ENCODE measurements at places on chromosomes 4 and X. TPM values are rescaled to one million over a fixed set of nuclear protein-coding genes. Genes with fewer than 3 reads are reported as not detected.

- no peaks in the 10 kb centered on the region for H3K27me3 ChIP-seq
- no peak for DNase-seq
- no peak overlapping the region for H3K27ac ChIP-seq
- H3K36me3 ChIP-seq: no peaks in the 10 kb centered on the region
These were observed 324.1 kb upstream of the FAM47C start for GRCh38 chrX:36684053-36684452.

- no peak overlapping the region for H3K27ac ChIP-seq
- H3K36me3 ChIP-seq: no peaks in the 10 kb centered on the region
- no peak for DNase-seq
These were observed 83.4 kb upstream of the KLHL13 start for GRCh38 chrX:118199997-118200396.

SMARCA1 gene
- 43.9 TPM for polyA plus RNA-seq

NDP gene
- polyA plus RNA-seq: 0.54 TPM

CSN1S1 gene
- not detected for polyA plus RNA-seq

DNA sequence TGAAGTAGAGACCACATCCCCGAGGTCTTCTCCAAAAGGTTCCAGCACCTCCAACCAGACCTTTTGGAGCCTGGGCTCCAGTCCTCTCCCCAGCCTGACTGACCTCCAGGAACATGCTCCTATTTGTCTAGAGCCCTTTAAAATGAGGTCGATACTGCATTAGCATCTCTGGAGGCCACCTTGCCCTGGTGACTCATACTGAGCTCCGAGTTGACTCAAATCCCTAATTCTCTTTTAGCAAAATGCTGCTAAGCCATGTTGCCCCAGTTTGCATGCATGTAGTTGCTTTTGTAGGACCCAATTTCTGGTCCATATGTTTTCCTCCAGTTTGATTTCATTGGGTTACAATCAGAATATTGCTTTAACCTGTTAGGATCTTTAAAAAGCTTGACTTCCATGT is 43.5 kb upstream of the CITED1 start:
- peaks cover 10% of the 10 kb centered on the region for H3K36me3 ChIP-seq
- H3K4me3 ChIP-seq: no peak overlapping the region
- no peak for DNase-seq
- no peak overlapping the region for H3K27ac ChIP-seq
- H3K4me1 ChIP-seq: no peaks in the 10 kb centered on the region

- H3K36me3 ChIP-seq: no peaks in the 10 kb centered on the region
- H3K27me3 ChIP-seq: no peaks in the 10 kb centered on the region
- H3K4me3 ChIP-seq: no peak overlapping the region
- no peak overlapping the region for H3K27ac ChIP-seq
- H3K4me1 ChIP-seq: no peaks in the 10 kb centered on the region
These were observed 644.5 kb upstream of the ATOH1 start for GRCh38 chr4:93184053-93184452.

DNA sequence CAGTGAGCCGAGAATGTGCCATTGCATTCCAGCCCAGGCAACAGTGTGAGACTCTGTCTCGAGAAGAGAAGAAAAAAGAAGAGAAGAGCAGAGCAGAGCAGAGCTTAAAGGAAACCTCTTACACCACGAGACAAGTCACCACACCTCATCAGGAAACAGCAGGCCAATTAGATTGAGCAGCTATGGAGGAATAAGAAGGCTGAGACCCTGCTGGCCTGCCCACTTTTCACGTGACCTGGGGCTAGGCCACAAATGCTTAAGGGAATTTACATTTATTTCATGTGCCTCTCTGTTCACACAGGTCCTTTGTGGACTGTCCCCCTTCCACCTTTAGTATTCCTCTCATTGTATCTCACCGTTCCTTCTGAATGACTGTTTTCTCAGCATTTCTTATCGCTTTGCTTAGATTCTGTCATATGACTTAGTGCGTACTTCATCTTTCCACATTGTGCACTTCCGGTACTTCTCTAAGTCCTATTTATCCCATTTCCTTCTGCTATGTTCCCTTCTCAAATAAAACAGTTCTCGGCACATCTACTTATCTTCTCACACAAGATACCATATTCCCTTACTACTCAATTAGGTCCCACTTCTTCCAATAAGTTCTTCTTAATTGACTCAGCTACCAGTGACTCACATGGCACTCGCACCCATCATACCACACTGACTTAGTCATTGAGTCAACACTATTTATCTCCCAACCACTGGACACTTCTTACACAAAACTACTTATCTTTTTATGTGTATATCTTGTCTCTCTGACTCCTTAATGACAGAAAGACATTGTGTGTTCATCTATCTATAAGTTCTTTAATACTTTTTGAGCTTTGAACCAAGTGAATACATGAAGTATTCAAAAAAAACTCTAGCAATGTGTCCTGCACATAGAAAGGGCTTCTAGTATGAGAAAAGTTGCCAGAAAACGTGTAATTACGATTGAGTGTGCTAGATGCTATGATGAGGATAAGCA is 11.0 kb downstream of the CUL4B start:
- H3K4me3 ChIP-seq: no peak overlapping the region
- no peaks in the 10 kb centered on the region for H3K4me1 ChIP-seq
- peak; percentile 61 for DNase-seq

XPNPEP2 gene
- 353 TPM for polyA plus RNA-seq

- no peaks in the 10 kb centered on the region for H3K27me3 ChIP-seq
- H3K27ac ChIP-seq: no peak overlapping the region
- no peaks in the 10 kb centered on the region for H3K4me1 ChIP-seq
- no peak overlapping the region for H3K4me3 ChIP-seq
- peaks cover 2% of the 10 kb centered on the region for H3K36me3 ChIP-seq
- no peak for DNase-seq
These were observed 85.2 kb upstream of the GPR34 start for GRCh38 chrX:41603596-41603995.

DNA sequence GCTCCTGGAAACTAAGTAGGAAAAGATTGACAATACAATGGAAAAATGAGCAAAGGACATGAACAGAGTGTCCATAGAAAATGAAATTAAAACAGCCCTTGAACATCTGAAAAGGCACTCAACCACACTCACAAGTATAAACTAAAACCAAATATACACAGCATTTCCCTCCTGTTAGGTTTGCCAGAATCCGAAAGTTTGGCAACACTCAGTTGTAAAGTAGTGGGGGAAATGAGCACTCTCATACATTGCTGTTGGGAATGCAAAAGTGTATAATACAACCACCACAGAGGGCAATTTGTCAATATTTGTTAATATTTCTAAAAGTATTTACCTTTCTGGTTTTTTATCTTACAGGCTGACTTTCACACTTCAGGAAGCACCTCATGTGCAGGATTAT is 84.2 kb upstream of the TMEM164 start:
- DNase-seq: no peak
- no peaks in the 10 kb centered on the region for H3K4me1 ChIP-seq
- no peak overlapping the region for H3K4me3 ChIP-seq
- H3K36me3 ChIP-seq: no peaks in the 10 kb centered on the region

PWWP3B gene
- 18.1 TPM for polyA plus RNA-seq

- peaks cover 25% of the 10 kb centered on the region for H3K36me3 ChIP-seq
- H3K4me1 ChIP-seq: no peaks in the 10 kb centered on the region
- no peak overlapping the region for H3K4me3 ChIP-seq
- DNase-seq: no peak
These were observed 85.4 kb downstream of the PHKA2 start for GRCh38 chrX:18898492-18898891.

DNA sequence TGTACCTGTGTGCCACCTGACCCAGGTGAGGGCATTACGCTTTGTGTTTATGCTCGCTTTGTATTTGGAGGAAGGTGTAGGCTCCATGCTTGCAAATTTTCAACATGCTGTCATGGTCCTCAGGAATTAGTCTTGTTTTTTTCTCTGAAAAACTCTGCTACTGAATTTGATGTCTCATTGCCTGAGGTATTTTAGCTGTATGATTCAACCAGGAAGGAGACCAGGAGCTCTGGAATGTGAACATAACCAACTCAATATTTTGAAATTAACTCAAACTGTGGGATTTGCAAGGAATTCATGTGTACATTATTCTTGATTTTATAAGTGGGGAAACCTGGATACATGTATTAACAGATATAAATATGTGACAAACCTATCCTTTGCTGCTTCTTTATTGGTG is 134.1 kb downstream of the SLC4A4 start:
- DNase-seq: no peak
- peaks cover 3% of the 10 kb centered on the region for H3K36me3 ChIP-seq
- H3K27ac ChIP-seq: no peak overlapping the region
- H3K4me1 ChIP-seq: no peaks in the 10 kb centered on the region
- no peaks in the 10 kb centered on the region for H3K27me3 ChIP-seq

SLC6A14 gene
- 1.1 TPM for polyA plus RNA-seq

EDNRA gene
- 15.0 TPM for polyA plus RNA-seq

- no peaks in the 10 kb centered on the region for H3K27me3 ChIP-seq
- no peak overlapping the region for H3K27ac ChIP-seq
- no peak overlapping the region for H3K4me3 ChIP-seq
- no peaks in the 10 kb centered on the region for H3K36me3 ChIP-seq
- DNase-seq: peak; percentile 27
These were observed 35.1 kb downstream of the ARHGAP24 start for GRCh38 chr4:85509882-85510631.

- H3K27me3 ChIP-seq: no peaks in the 10 kb centered on the region
- H3K4me1 ChIP-seq: peaks cover 6% of the 10 kb centered on the region
- H3K27ac ChIP-seq: peak overlapping the region; percentile 88
- H3K36me3 ChIP-seq: no peaks in the 10 kb centered on the region
These were observed 77.9 kb downstream of the BTC start for GRCh38 chr4:74716436-74716765.

MAGEA12 gene
- not detected for polyA plus RNA-seq

DNA sequence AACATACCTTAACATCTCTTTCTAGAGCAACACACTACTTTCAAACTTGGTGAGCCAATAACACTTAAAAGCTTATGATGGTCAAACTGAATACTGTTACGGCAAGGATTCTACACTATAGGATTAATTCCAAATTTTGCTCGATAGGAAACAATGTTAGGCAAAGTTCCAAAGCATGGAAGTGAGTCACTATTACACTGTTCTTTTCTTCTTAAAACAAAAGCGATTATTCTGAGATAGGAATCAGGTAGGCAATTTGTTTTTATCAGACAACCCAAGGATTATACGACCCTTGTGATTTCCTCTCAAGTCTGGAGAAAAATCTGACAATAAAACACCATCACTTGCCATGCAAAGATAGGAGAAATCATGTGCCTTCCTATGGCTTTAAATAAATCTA is 81.5 kb downstream of the HUWE1 start:
- H3K27ac ChIP-seq: no peak overlapping the region
- no peak for DNase-seq
- peaks cover 45% of the 10 kb centered on the region for H3K36me3 ChIP-seq
- no peaks in the 10 kb centered on the region for H3K4me1 ChIP-seq

SPANXD gene
- polyA plus RNA-seq: not detected

- H3K27ac ChIP-seq: no peak overlapping the region
- no peak for DNase-seq
- H3K4me1 ChIP-seq: no peaks in the 10 kb centered on the region
- no peaks in the 10 kb centered on the region for H3K36me3 ChIP-seq
These were observed 284.7 kb upstream of the FTHL17 start for GRCh38 chrX:31356275-31357212.

RENBP gene
- 85.8 TPM for polyA plus RNA-seq

GRCh38 chr4:8913121-8913857 is 41.6 kb upstream of the HMX1 start:
- H3K4me3 ChIP-seq: no peak overlapping the region
- DNase-seq: no peak
- H3K4me1 ChIP-seq: no peaks in the 10 kb centered on the region
- H3K36me3 ChIP-seq: no peaks in the 10 kb centered on the region
- no peak overlapping the region for H3K27ac ChIP-seq

GRCh38 chrX:52359614-52360232 is 9.1 kb upstream of the XAGE2 start:
- H3K27me3 ChIP-seq: no peaks in the 10 kb centered on the region
- H3K27ac ChIP-seq: no peak overlapping the region
- H3K4me1 ChIP-seq: no peaks in the 10 kb centered on the region
- no peak overlapping the region for H3K4me3 ChIP-seq

ARMCX1 gene
- 37.1 TPM for polyA plus RNA-seq

DNA sequence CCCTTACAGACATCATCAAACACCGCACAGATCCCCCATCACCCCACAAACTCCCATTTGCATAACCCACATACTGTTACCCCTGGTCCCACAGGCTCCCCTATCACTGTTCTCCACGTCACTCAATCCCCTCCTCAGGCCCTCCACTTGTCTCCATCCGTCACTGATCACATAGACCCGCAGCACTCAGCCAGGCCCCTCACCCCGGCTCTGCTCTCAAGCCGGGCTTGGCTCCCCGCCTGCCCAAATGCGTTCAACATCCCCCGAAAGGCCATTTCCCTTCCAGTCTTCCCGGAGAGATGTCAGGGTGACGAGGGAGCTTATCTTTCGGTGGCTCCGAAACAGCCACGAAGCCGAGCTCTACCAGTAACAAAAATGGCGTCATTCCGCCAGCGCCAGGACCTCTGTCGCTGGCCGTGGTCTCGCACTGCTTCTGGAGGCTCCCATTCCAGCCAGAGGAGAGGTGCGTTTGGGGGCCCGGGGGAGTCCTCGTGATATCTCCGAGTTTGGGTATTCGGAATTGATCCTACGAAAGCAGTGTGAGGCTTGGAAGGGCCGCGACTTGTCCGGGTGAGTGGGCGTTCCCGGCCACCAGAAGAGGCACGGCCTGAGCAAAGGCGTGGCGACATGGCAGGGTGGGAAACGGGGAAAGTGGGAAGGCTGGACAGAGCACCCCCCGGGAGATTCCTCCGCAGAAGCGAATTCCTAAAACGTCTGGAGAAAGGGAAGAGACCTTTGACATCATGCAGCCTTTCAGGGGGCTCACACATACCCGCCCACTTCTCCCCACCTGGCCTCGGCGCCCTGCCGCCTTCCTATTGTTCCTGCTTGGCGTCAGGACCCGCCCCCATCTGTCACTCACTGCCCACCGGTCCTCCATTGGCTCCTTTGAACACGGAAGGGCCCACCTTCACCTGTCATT is at the start of gene ZNF630:
TSS of gene ZNF630 (minus strand) at position 577 of the 922 bp plus-strand sequence. CDS start 4,754 bp downstream, outside the sequence.
- H3K27me3 ChIP-seq: no peaks in the 10 kb centered on the region
- H3K36me3 ChIP-seq: no peaks in the 10 kb centered on the region
- no peaks in the 10 kb centered on the region for H3K4me1 ChIP-seq
- peak; percentile 91 for DNase-seq
- peak within 1 kb of the TSS; percentile 92 for H3K4me3 ChIP-seq

DNA sequence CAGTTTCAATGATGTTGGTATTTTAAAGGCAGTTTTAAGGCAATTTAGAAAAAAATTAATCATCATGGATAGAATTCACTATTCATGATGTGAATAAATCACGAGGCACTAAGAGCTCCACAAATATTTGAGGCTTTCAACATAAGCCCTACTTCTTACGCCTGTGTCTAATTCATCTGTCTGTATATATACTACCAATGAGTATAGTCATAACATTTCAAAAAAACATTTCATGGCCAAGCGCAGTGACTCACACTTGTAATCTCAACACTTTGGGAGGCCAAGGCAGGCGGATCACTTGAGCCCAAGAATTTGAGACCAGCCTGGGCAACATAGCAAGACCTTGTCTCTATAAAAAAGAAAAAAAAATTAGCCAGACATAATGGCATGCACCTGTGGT is 56.5 kb downstream of the FBXL5 start:
- H3K4me3 ChIP-seq: no peak overlapping the region
- H3K4me1 ChIP-seq: no peaks in the 10 kb centered on the region
- no peak for DNase-seq
- H3K27ac ChIP-seq: no peak overlapping the region
- peaks cover 16% of the 10 kb centered on the region for H3K36me3 ChIP-seq

Data from large intestine (tissue), 12 donors.